Activated T-cell treated with anti-CD3 and anti-CD28 coated beads, Interleukin-2, amount 50 U/mL, for 72 hours (primary cell): ENCODE measurements at places on chromosomes 2 and 18. TPM values are rescaled to one million over a fixed set of nuclear protein-coding genes. Genes with fewer than 3 reads are reported as not detected.

WDR35 gene
- total RNA-seq: 6.4 TPM

RAB27B gene
- 0.19 TPM for total RNA-seq

REV1 gene
- 39.8 TPM for total RNA-seq

SLC8A1 gene
- 0.58 TPM for total RNA-seq

GPBAR1 gene
- 1.4 TPM for total RNA-seq

ALPP gene
- total RNA-seq: not detected

CYP27A1 gene
- total RNA-seq: 0.30 TPM

SERPINB12 gene
- not detected for total RNA-seq

LIMS2 gene
- total RNA-seq: 6.4 TPM

SP140L gene
- total RNA-seq: 59.9 TPM

CELF4 gene
- total RNA-seq: not detected

CPO gene
- total RNA-seq: not detected

ICA1L gene
- 12.6 TPM for total RNA-seq

SPR gene
- 1.9 TPM for total RNA-seq

UGT1A3 gene
- not detected for total RNA-seq

AP1S3 gene
- 5.2 TPM for total RNA-seq

RGPD5 gene
- 53.2 TPM for total RNA-seq

MAP3K20 gene
- 11.9 TPM for total RNA-seq

LDLRAD4 gene
- 46.0 TPM for total RNA-seq

RAMP1 gene
- total RNA-seq: 1.00 TPM

TNFRSF11A gene
- total RNA-seq: 13.7 TPM

PECR gene
- 28.4 TPM for total RNA-seq

NXPH2 gene
- total RNA-seq: not detected

NYAP2 gene
- total RNA-seq: 0.05 TPM

CD226 gene
- 73.7 TPM for total RNA-seq

TM4SF20 gene
- not detected for total RNA-seq

SCN2A gene
- total RNA-seq: not detected

SERPINB13 gene
- not detected for total RNA-seq

NEMP2 gene
- 22.9 TPM for total RNA-seq

CBLN2 gene
- not detected for total RNA-seq

AOX1 gene
- total RNA-seq: 0.84 TPM

DCDC2C gene
- not detected for total RNA-seq

KATNAL2 gene
- total RNA-seq: 1.2 TPM

SERPINB11 gene
- not detected for total RNA-seq

PTPRN gene
- total RNA-seq: 1.7 TPM

PDE1A gene
- not detected for total RNA-seq

LYPD6 gene
- total RNA-seq: not detected

HMSD gene
- 68.8 TPM for total RNA-seq

TCF4 gene
- 2.4 TPM for total RNA-seq

ZNF142 gene
- 41.3 TPM for total RNA-seq

BOLL gene
- 0.10 TPM for total RNA-seq

RESP18 gene
- total RNA-seq: not detected

ACTG2 gene
- not detected for total RNA-seq

LRRC30 gene
- total RNA-seq: not detected

UGT1A9 gene
- not detected for total RNA-seq

EVA1A gene
- 0.38 TPM for total RNA-seq

SERPINB2 gene
- not detected for total RNA-seq

GPAT2 gene
- 12.4 TPM for total RNA-seq

ARHGEF4 gene
- total RNA-seq: 0.63 TPM

CXCR1 gene
- total RNA-seq: not detected
